MV-4-11 (cell line): ENCODE measurements at places on chromosomes 2 and 18.

- no peak for DNase-seq
Observed at GRCh38 chr2:84487298-84487996, 28.4 kb upstream of the SUCLG1 start.

GRCh38 chr2:128024816-128025215 lies 3.0 kb downstream of the SAP130 start:
- peak; percentile 64 for DNase-seq

DNA sequence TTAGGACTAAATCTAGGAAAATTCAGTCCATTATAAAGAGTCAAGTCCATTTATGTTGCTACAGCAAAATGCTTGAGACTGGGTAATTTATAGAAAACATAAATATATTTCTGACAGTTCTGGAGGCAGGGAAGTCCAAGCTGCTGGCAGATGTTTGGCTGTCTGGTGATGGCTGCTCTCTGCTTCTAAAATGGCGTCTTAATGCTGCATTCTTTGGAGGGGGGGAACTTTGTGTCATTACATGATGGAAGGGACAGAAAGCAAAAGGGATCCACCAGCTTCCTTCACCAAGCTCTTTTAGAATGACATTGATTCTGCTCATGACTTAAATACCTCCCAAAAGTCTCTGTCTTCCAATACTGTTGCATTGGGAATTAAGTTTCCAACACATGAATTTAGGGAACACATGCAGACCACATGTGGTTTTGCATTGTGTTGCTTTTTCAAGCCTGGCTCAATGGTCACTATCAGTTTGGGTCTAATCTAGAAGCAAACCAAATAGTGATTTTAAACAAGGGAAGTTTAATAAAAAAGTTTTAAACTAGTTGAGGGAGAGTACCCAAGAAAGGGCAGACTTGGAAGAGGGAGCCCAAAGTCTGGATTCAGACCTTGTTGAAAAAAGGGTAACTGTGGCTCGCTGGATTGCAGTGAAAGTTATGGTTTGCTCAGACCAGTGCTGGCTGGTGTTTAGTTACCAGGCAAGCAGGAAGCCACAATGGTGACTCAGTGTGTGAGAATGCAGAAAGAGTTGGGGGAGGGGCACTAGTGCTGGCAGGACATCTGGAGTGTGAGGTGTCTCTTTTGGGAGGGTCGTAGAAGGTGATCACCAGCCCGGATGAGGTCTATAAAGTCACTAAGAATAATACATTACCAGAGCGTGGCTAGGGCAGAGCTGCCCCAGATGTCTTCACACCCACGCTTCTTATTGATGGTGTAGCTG lies 30.8 kb downstream of the C18orf54 start:
- peak; percentile 87 for DNase-seq

DNA sequence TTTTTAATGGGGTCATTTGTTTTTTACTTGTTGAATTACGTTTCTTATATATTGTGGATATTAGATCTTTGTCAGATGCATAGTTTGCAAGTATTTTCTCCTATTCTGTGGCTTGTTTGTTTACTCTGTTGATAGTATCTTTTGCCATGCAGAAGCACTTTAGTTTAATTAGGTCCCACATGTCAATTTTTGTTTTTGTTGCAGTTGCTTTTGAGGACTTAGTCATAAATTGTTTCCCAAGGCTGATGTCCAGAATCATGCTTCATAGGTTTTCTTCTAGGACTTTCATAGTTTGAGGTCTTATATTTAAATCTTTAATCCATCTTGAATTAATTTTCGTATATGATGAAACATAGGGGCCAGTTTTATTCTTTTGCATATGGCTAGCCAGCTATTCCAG lies 13.2 kb downstream of the PIKFYVE start:
- no peak for DNase-seq

GRCh38 chr2:81324046-81324445 lies 1019.5 kb upstream of the LRRTM1 start:
- no peak for DNase-seq

GRCh38 chr2:224426656-224427055 lies 24.7 kb upstream of the FAM124B start:
- peak; percentile 62 for DNase-seq

DNA sequence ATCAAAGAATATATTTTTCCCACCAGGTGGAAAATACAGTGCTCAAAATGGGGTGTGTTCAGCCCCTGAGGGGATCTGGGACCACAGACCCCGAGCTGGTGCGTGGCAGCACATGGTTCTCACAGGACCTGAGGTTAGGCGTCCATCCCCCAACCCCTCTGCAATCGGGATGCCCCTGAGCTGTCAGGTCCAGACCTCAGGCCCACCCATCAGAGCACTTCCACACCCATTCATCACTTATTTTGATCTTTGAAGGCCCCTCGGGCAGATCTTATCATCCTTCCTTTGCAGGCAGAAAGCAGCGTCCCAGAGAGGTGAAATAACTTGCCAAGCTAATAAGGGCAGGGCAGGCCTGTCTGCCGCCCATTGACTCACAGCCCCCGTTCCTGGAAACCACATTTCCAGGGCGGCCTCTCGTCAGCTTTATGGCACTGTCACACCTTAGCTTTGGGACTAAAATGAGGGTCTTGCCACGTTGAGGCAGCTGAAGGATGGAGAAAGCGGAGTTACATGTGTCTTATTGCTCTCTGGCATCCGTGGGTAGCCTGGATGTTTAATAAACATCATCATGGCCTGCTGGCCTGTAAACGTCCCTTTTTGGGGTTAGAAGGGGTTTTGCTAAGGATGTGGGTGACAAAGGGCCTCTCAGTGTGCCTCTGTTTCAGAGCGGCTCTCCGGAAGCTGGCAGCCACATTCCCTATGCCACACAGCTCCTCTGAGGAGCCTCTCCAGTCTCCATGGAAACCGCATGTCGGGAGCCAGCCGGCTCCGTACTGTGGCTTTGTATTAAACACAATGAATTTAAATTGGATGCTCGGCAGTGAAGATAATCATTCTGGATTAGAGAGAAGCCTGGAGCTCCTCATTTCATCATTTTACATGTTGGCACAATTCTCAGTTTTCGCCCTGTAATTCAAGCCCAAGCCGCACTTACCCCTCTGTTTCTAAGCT lies 58.3 kb upstream of the MAPRE3 start:
- DNase-seq, result no peak

DNA sequence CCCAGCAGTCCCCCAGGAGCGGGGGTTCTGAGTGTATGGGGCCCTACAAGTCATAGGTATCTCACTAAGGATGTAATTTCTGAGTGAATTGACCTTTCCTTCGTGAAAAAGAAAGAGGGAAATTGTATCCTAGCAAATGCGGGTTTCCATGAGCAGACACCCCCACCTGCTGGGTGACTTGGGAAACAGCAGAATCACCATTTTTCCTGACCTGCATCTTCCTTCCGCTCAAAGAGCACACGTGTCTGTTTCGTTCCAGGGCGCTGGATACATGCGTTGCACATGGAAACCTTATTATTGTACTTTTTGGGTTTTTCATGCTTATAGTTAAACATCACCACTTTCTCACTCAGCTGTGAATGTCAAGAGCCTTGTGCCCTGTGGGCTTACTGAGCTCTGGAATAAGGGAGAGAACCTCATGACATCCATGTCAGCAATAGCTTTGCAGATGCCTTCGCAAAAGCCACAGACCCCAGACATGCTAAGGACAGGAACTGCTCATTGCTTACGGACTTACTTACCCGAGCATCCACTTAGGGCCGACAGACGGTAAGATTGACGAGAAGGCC lies 132.8 kb downstream of the TPO start:
- peak; percentile 24 for DNase-seq

DNA sequence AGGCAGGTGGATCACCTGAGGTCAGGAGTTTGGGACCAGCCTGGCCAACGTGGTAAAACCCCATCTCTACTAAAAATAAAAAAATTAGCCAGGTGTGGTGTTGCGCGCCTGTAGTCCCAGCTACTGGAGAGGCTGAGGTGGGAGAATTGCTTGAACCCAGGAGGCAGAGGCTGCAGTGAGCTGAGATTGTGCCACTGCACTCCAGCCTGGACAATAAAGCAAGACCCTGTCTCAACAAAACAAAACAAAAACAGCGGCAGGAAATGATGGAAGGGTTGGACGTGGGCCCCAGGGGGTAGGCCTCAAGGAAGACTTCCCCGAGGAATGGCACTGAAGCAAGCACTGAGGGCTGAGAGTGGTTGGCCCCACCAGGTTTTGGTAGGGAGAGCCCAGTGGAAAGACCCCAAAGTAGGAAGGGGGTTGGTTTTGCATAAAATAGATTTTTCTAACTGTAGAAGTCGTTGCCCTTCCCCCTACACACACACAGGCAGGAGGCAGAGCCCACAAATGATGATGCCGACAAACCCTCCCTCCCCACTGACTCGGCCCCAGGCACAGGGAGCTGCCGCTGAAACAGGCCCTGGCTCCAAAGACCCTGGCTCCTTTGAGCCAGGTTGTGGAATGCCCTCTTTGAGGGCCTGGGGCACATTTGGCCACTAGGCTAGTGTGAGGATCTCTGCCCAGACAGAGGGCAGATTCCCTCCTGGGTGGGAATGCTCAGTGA lies 104.8 kb downstream of the CABLES1 start:
- no peak for DNase-seq

- DNase-seq, result no peak
Observed at GRCh38 chr18:61201511-61201910, 131.7 kb upstream of the CDH20 start.

DNA sequence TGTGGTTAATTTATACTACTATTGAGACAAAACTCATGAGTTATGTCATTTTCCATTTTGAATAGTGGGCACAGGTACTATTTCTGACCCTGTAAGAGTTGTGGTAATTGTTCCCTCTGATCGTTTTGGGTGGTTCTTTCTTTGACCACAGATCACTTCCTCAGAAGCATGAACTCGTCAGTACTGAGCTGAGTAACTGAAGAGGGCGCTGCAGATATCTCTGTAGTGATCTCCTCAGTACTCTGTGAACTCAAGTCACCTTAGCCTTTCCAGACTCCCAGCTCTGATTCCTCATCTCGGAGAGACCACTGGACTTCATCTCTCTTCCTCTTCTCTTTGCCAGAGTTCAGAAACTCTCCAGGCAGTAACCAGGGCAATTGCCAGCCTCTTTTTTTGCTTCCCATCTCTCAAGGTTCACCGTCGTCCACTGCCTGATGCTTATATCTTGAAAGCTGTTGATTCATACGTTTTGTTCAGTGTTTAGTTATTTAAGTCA lies 9.4 kb upstream of the IL1RL1 start:
- DNase-seq, result peak; percentile 79

DNA sequence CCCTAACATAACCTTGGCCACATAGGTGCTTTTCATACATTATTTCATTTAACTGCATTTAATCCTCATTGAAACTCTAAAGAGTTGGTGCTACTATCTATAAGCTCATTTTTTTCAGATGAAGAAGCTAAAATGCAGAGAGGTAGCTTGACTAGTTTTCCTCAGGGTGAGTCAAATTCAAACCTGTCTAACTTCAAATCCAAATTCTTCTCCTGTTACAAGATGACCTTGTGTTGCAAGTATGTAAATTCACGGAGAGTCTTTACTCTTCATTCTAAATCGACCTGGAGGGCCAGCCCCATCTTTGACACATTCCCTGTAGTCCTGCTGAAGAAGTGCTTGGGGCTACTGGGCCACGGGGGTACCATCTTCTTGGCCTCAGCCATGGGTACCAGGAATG lies 8.2 kb upstream of the SETBP1 start:
- no peak for DNase-seq

- no peak for DNase-seq
Observed at GRCh38 chr2:88746929-88747490, 55.5 kb downstream of the RPIA start.

GRCh38 chr2:134224005-134224404 lies 29.9 kb upstream of the MGAT5 start:
- no peak for DNase-seq

DNA sequence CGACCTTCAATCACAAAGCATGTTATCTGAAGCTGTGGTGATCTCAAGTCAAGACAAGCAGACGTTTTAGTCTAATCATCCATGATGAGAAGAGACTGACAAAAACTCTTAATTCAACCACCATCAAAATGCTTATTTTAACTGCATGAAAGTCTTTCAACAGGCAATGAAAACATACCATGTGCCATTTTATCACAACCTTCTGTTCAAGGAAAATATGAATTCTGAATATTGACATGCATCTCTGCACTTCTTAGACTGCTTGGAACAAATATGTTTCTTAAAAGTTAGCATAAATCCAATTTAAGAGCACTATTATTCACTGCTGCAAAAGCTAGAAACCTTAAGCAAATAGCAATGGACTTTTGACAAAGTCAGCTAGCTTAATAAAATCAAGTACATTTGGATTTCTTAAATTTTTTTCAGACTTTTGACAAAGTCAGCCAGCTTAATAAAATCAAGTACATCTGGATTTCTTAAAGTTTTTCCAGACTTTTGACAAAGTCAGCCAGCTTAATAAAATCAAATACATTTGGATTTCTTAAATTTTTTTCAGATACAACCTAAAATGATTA lies 70.9 kb downstream of the OLA1 start:
- no peak for DNase-seq

- DNase-seq, result no peak
Observed at GRCh38 chr2:205586626-205587025, 95.7 kb upstream of the NRP2 start.

DNA sequence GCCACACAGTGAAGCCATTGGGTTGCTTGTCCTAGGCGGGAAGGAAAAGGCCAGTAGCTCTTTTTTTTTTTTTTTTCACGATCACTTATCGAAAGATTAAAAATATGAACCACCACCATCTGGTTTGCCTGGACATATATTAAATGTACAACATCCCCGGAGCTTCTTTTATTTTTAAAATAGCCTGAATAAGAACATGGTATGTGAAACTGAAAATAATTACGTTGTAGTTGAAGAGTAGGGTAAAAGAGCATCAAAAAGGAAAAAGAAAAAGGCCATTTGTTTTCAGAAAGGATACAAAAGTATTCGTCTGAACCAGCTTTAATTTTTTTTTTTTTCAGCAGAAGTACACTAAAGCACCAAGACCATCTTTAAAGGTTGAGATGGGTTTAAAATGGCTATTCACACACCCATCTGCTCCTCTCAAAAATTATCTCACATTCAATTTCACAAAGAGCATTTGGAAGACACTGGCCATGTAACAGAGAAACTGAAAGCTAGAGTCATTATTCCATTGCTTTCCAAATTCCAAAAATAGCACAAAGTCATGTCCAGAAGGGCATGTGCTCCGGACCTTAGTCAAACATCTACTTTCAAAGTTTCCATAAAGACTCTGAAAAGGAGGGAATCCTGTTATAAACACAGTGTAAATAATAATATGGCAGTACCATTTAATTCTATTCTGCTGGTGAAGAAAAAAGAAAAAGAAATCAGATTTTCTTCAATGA lies 82.9 kb downstream of the SCN3A start:
- no peak for DNase-seq

- no peak for DNase-seq
Observed at GRCh38 chr2:31008561-31009114, 129.6 kb downstream of the GALNT14 start.

- DNase-seq, result no peak
Observed at GRCh38 chr2:145598434-145598833, 1078.5 kb upstream of the ZEB2 start.

DNA sequence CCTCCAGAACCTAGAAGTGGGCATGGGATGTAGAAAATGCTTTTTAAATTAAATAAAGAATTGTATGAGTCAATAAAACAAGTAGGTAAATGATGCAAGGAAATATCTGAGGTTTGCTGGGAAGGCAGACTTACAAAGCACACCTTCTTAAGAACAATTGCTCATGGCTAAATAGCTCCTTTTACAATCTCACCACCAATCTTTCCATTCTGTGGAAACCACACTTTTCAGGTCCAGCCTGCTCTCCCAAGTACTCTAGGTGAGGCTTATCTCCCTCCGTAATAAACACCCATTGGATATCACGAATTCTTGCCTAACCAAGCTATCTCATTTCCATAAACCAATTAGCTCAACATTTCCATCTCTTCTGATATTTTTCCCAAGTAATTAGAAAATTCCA lies 91.5 kb upstream of the SLC8A1 start:
- DNase-seq, result no peak
